Activated B cell treated with CpG ODN at 0.5 μM for 24 hours (primary cell): ENCODE measurements at places on chromosomes 7 and 10. TPM values are rescaled to one million over a fixed set of nuclear protein-coding genes. Genes with fewer than 3 reads are reported as not detected.

DNA sequence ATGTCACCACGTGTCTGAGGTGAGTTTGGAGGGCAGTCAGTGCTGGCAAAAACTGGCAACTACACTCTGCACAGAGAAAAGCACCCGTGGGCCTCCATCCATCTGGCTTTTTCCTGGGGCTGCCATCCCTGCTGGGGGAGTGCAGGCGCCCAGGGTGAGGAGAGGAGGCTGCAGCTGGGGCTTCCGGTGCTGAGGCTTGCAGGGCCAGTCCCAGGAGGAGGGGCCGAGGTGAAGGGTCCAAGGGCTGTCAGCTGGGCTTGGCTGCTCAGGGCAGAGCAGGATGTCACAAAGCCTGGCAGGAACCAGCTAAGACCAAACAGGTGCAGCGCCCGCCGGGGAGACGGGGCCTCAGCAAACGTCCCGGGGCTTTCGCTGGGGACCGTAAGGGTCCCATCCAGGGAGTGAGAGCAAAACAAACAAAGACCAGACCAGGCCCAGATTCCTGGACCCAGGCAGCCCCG lies 77.2 kb downstream of the CFAP46 start:
- DNase-seq: peak; percentile 7

DNA sequence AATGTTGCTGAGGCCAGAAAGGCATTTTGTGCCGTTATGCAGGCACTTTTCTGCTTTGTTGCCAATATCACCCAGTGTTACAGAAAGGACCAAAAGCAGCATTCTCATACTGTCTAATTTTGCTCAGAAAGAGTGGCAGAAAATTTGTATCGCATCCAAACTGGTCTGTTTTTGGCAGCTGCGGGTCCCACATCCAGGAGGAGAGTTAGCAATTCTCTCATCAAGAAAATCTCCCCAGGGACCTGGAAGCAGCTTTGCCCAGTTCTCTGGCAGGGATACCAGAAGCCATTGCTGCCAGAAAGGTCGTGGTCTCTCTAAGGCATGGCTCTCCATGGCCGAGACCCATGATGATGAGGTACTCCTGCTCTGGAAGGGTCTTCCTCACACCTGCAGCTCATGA lies 489.2 kb upstream of the ZMIZ1 start:
- no peak for DNase-seq

Gene UCN3
- not detected in 2 replicates for total RNA-seq

DNA sequence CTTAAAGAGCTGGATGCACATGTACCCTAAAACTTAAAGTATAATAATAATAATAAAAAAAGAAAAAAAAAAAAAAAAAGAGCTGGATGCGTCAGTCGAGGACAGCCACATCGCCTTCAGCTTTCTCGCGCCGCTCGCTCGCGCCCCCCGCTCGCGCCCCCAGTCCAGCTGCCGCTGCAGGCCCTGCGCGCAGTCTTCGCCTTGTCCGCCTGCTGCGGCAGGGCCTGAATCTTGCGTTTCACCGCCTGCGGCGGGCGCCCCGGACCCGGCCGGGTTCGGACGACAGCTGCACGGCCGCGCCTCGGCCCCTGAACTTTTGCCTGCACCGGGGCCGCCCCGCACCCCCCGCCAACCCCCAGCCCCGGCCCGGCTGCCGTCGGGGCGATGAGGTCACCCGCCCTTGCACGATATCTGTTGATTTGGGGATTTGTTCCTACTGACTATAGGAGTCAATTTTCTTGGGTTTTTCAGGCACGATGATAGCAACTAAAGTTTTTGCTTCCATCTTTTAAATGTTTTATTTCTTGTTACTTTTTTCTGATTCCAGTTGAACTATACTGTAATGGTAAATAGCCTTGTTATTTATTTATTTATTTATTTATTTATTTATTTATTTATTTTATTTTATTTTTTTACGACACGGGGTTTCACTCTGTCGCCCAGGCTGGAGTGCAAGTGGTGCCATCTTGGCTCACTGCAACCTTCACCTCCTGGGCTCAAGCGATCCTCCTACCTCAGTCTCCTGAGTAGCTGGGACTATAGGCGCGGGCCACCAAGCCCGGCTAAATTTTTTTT lies 33.5 kb upstream of the CPN1 start:
- no peak for DNase-seq

DNA sequence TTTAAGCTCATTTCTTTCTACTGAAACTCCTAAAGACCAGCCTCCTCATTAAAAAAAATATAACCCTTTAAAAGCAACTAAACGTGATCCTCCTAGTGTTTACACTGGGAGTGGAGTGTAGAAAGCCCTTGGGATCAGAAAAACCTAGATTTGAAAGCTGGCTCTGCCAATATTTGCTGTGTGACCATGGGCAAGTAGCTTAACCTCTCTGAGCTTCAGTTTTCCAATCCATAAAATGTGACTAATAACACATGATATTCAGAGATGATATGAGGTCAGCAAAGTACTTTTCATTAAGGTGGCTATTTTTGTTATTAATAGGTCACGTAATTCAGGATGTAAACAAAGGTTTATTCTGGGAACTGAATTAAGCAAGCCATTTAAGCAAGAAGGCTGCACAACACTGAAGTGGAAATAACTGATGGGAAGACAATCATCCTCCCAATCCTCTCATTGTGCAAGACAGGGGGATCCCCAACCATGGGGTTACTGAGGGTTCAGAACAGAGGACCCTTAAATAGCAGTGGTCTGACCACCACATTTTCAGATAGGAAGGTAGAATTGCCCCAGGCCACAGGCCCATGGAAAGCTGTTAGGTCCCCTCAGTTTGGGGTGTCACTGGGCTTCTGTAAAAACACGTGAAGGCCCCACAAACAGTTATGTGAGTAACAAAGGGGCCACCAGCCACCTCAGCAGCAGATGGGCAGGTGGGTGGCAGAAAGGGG lies 49.1 kb upstream of the EEPD1 start:
- no peak for DNase-seq

- DNase-seq: no peak
Measured at GRCh38 chr10:101358706-101359300, 4.8 kb downstream of the BTRC start.

DNA sequence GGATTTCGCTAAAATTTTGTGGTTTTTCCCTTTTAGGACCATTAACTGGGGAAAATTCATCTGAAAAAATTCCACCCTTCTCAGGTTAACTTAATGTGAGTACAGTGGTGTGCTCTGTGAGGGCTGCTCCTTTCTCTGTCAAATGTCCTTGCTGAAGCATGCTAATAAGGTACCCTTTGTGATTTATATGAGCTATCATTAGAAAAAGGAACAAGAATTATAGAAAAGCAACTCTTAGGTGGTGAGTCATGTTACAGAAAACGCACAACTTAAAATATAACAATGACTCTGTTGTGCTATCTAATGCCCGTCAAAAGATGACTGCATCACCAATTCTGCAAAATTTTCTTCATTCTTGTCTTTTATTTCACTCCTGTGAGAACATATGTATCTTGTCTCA lies 162.0 kb upstream of the MAGI2 start:
- DNase-seq: no peak

Gene ANKRD22
- total RNA-seq: not detected in 2 replicates

Gene GJD4
- total RNA-seq: not detected in 2 replicates

DNA sequence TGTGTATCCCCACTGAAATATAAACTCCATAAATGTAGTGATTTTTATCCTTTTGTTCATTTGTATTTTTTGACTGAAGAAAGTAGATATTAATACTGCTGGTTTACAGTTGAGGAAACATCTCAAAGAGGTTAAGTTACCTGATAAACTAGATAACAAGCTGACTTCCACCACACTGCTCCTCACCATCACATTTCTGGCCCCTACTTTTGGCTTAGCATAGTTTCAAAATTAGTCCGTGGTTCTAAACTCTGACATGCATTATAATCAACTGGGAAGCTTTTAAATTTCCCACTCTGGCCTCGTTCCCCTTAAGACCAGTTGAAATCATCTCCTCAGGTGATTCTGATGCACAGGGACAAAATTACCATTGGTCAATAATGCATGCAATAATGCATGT lies 43.5 kb downstream of the ANKIB1 start:
- no peak for DNase-seq

DNA sequence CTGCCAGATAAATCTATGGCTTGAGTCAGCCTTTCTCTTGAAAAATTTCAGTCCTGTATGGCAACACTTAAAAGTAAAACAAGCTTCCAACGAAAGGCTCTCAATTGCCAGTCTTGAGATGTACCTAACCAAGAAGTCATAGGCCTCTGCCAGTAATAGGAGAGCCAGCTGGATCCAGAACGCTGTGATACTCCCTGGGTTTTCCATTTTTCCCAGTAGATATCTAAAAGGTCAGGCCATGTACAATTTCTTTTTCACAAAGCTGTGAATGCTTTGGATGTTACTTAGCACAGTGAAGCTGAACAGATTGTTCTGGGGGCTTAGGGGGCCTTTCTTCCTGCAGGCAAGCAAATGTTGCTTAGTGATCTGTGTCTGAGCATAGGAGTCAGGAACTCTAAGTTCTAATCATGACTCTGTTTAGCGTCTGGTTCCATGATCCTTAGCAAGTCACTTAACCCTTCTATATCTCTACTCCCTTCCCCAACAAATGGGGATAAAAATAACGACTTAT lies 86.5 kb downstream of the ARMH3 start:
- no peak for DNase-seq

DNA sequence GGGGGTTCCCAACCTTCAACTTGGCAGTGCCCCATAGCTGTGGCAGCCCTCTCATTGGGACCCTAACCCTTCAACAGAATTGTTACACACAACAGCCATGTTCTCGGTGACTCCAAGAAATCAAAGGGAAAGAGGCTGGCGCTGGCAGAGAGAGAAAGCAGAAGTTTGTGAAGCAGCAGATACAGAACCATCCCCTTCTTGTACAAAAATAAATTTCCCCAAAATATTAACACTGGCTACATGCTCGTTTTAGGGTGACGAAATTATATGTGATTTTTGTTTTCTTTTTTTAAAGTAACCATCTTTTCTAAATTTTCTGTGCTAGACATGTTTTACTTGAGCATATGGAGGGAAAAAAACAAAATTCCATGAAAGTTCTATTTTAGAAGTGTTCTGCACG lies 45.2 kb upstream of the SAMD8 start:
- no peak for DNase-seq

- DNase-seq: no peak
Measured at GRCh38 chr7:23494009-23494408, 23.7 kb upstream of the IGF2BP3 start.

DNA sequence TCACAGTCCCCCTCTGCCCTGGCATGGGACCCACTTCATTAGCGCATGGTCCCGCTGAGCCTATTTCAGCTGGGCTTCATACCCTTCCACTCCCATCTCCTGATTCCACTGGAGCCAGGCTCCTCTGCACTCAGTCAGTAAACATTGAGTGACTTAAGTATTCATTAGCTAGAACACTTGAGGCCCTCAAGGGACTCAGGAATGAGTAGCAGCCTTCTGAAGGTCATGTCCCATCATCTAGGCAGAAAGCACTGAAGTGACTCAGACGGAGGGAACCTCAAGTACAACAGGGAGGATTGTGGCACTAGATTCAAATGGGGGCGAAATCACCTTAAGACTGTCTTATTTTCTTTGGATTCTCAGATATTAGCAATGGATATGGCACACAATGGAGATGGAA lies 186.6 kb upstream of the INHBA start:
- no peak for DNase-seq

Gene C10orf67
- total RNA-seq: not detected in 2 replicates

DNA sequence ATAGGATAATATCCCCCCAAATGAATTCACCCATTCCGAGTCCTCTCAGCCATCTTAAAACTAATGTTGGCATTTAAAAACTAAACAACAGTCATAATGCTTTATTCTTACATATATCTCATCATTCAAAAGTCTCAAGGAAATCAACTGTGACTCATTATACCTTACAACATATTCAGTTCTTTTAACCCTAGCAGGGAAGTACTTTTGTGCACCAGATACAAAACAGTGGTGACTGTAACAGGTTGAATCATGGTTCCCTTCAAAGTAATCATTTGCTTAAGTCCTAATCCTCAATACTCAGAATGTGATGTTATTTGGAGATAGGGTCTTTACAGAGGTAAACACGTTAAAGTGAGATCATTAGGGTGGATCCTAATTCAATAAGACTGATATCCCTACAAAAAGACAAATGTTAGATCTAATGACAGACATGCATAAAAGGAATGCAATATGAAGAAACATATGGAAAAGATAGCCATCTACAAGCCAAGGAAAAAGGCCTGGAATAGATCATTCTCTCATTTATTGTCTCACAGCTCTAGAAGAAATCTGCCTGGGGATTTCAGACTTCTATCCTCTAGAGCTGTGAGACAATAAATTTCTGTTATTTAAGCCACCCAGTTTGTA lies 42.3 kb downstream of the RELN start:
- no peak for DNase-seq

- DNase-seq: no peak
Measured at GRCh38 chr10:7102557-7103349, 308.1 kb downstream of the SFMBT2 start.

Gene OR2A42
- total RNA-seq: not detected in 2 replicates

DNA sequence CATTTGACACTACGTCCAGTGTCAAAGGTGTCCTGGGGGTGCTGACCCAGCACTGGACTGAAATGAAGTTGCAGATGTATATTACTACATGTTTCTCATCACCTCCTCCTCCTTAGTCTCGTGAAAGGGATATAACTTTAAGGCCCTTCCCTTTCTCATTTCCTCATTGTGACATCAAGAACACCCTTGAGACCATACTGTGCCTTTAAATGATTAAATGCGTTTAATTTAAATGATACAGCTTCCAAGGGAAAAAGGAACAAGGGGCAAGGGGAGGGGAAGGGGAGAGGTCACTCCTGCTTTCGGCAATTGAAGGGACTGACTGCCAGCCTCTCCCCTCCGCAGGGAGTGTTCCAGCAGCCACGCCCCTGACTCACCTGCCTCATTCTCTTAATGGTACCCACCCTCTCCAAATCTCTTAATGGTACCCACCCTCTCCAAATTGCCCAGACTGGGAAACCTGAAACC lies 80.5 kb upstream of the KMT2E start:
- DNase-seq: no peak

Gene RHOBTB1
- 0.24 and 0.51 TPM in 2 replicates for total RNA-seq

Gene PLAC9
- not detected in 2 replicates for total RNA-seq

Gene PNLIP
- total RNA-seq: not detected in 2 replicates

Gene NEUROD6
- not detected in 2 replicates for total RNA-seq

Gene VAX1
- not detected in 2 replicates for total RNA-seq

Gene EPO
- not detected in 2 replicates for total RNA-seq

Gene SFTPA2
- not detected in 2 replicates for total RNA-seq

DNA sequence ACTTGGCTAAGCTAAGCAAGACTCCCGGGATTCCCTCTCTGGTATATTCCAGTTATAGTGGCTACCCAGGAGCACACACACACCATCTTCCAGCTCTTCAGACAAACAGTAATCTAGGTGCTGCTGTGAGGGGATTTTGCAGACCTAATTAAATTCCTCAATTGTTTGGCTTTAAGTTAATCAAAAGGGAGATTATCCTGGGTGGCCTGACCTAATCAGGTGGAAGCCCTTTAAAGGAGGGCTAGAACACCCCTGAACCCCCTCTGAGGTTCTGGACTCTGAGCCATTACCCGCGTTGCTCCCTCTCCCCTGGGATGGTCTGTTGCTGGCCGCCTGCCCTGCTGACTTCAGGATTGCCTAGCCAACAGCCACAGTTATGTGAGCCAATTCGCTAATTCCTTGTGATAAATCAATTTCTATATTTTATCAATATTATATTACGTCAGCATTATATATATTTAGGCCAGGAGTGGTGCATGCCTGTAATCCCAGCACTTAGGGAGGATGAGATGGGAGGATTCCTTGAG lies 6.4 kb downstream of the SFXN2 start:
- DNase-seq: no peak
